ENCODE measurements at places on chromosomes 6 and 20. TPM values are rescaled to one million over a fixed set of nuclear protein-coding genes. Genes with fewer than 3 reads are reported as not detected.

The JAG1 gene
- total RNA-seq: 94.1 TPM

- no peak for DNase-seq
These were observed 66.0 kb upstream of the RALY start for GRCh38 chr20:33927724-33928123.

The CCDC28A gene
- 27.9 TPM for total RNA-seq

The XRN2 gene
- total RNA-seq: 151 TPM

DNA sequence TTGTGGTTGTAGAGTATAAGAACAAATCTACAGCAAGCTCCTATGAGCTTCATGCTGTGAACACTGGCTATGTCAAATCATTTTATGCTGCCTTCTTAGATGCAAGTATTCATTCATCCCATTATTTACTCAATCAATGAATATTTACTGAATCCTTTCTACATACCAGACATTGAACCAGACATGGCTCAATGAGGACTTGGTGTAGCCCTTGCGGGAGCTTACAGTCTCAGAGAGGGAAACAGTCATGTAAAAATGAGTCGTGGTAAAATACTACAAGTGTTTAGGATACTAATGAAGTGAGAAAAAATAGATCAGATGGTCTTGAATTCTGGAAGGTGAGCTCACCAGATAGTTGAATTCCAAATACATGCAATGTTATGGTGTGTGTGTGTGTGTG is 44.8 kb upstream of the ENPP1 start:
- no peak for DNase-seq

DNA sequence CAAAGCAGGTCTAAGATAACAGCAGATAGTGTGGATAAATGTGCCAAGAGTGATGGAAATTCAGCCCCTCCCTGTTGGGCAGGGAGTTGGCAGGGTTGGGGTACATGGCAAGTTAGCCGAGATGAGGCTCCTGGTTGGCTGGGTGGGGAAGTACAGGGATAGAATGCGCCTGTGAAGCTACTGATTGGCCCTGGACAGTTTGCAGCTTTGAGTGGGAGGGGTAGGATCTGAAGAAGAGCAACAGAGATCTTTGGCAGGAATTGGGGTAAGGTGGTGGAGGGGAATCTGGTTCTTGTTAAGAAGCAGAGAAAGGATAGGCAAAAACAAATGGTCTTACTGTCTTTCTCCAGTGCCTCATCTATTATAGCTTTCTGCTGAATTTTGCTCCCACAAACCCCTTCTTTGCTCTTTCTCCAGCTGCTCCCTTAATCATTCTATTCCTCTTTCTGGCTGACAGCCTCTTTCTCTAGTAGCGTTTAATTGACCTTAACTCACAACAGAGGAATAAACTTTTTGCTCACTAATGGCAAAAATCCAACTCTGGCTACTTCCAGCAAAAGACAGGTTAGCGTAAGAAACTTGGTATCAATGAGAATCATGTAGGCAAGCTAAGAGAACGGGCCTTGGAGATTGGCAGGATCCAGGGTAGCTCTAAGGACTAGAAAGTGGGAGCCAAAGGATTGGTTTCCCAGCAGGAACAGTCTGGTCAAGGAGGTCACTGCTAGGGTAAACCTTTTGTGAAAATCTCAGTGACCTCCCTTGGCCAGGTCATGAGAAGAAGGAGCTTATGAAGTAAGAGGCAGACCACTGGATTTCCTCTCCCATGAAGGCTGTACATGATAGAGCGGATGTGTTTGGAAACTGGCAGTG is 86.3 kb upstream of the CARMIL1 start:
- DNase-seq: no peak

GRCh38 chr6:1618311-1619097 is 8.8 kb downstream of the FOXC1 start:
- DNase-seq: no peak

DNA sequence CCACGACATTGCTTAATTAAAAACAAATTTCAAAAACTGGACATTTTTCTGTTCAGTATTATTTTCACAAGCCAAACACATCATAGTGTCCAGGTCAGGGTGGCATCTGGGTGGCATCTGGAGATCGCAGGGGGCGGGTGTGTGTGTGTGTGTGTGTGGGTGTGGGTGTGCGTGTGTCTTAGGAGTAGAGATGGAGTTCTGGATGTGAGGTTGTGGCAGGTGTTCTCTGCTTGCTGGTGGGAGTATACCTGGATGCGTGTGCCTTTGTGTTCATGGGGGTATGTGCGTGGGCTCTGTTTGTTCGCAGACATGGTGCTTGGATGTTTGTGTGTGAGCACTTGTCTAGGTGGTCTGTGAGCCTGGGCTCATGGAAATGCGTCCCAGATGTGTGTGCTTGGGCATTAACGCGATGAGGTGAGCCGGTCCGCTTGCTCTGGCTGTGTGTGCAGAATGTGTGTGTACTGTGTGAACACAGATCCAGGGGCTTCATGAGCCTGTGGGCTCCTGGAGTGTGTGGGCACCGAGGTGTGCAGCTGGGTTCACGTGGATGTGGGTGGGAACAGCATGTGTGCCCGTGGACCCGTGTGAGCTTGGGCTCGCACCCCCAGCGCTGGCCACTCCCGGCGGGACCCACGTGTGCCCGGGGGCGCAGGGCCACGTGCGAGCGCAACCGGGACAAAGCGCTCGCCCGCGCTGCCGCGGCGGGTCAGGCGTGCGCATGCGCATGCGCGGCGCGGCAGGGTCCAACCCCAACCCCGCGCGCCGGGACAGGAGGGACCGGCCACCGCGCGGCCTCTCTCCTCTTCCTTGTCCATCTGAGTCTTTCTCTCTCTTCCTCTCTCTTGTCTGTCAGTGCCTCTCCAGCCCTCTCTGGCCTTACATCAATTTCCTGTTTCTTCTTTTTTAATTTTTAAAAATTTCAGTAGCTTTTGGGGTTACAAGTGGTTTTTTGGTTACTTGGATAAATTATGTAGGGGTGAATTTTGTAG is 60.4 kb downstream of the SRC start:
- DNase-seq: peak; percentile 59

- no peak for DNase-seq
These were observed 32.3 kb upstream of the SULF2 start for GRCh38 chr20:47817573-47817972.

- no peak for DNase-seq
These were observed 138.4 kb downstream of the KCNQ5 start for GRCh38 chr6:72760114-72760793.

The RFX6 gene
- total RNA-seq: 0.08 TPM

- DNase-seq: no peak
These were observed 624.1 kb downstream of the CD109 start for GRCh38 chr6:74320074-74320473.

GRCh38 chr20:25418776-25419175 is 11.3 kb downstream of the GINS1 start:
- DNase-seq: no peak

DNA sequence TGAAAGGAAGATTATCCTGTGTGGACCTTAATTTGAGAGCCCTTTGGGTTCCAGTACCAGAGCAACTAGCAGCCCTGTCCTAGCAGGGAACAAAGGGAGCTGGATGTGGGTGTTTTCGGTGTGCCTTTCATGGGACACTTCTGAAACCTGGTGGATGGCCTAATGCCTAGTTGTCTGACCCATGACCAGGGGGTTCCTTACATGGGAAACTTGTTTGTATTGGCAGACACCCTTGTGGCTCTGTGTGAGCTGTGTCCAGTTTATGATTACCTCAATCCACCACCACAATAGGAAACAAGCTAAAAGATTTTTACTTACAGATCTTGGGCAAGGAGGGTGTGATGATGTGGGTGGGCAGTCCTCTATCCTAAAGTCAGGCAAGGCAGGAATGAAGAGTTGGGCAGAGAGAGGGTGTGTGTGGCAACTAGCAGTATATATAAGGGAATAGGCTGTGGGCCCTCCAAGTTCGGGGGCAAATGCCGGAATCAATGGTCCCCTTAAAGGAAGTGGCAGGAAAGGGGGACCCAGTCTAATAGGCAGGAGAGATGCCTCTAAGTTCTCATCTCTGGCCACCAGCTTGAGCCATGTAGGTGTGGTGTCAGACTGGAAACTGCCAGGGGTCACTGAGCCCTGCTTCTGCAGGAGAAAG is 264.6 kb downstream of the QKI start:
- DNase-seq: no peak

- DNase-seq: no peak
These were observed 189.6 kb upstream of the MAN1A1 start for GRCh38 chr6:119539066-119539746.

- DNase-seq: peak; percentile 94
These were observed 97.5 kb downstream of the PSMG4 start for GRCh38 chr6:3356056-3356823.

GRCh38 chr20:23179766-23180403 is 93.8 kb upstream of the CD93 start:
- DNase-seq: no peak

DNA sequence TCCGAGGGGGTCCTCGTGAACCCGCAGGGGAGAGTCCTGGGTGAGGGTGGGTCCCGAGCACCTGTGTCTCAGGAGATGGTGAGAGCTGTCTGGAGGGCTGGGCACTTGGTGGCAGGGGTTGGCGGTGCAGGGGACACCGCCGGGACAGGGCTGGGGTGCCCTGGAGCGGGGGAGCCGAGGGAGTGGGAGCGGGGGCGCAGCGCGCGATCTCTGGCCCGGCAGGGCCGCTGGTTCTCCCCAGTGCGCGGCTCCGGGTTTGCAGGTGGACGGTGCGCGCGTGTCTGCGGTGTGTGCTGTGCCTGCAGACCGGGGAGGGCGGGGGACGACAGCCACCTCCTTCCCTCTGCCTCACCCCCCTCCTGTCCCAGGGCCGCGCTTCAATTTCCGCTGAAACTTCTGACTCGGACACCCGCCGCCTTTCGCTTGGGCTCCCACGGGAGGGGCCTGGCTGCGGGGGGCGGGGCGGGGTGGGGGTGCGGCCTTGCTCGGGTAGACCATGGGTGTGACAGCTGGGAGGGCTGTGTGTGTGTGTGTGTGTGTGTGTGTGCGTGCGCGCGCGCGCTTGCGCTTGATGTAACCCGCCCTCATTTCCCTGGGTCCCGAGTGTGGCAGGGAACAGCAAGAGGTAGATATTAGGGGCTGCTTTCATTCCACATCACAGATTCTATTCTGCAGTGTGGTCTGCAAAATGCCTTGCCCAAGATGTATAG is 1.2 kb downstream of the TRIB3 start:
- DNase-seq: peak; percentile 78

- DNase-seq: no peak
These were observed 92.4 kb downstream of the PLCB4 start for GRCh38 chr20:9161311-9161710.
